ENCODE measurements at places on chromosomes 5 and 9.
A peak's percentile ranks its signal among the peaks of the same experiment; 100 is the strongest.

DNA sequence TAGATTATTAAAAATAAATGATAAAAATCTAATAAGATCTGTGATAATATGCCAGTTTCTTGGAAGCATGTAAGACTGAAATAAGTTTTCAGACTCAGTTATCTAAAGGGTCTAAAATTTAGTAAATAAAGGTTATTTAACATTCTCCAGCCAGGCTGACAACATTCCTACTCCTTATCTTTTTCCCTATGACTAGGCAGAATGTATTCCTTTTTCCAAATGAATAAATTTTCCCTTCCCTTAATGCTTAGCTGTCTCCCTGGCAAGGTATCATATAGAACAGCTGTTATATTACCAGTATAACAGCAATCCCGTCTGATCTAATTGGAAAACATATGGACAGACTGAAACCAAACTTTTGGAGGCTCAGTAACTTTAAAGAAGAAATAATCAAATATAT, 13.0 kb downstream of the MEGF9 start:
- no peak for DNase-seq

GRCh38 chr5:7015586-7016256, 302.5 kb downstream of the TENT4A start:
- DNase-seq: no peak

DNA sequence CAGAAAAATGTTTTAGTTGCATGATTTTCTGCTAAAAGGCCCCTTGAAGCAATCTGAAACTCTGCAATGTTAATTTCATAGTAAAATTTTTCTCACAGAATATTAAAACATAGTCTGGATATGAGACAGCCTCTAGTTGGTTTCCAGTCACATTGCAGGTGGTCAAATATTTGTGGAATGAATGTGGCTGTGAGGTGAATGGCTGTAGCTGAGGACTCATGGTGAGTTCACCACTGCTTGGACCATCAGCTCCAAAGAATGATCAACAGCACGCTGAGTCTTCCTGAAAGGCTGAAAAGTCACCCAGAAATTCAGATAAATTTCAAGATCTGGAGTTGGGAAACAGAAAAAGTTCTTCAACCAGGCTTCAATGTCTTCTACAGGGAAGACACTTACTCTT, 79.8 kb downstream of the MAT2B start:
- DNase-seq: no peak

GRCh38 chr5:9799606-9800005, 169.5 kb upstream of the TAS2R1 start:
- no peak for DNase-seq

DNA sequence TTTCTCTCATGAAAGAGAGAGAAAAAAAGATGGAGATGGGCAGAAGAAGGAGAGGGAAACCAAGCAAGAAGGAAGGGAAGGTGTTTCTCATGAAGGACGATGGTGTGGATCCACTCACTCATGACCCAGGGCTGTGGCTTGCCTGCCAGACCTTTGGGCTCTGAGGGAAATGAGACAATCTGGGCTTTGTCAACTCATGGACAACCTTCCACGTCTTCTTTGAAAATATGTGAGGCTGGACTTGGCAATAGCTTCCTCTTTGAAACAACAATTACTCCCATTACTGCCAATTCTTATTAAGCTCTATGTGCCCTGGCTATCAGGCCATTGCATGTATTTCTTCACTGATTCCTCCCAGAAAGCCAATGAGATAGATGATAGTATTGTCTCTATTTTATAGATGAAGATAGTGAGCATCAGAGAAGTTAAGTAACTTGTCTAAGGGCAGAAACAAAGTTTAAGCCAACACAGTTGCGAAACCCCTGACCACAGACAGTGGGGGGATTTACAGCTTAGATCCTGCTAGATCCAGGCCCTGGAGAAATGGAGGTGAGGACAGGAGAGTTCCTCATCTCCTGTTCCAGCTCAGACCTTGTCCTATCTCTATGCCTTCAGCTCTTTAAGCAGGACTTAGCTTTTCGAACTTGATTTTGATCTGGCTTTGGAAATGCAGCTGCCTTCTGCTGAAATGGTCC, 132.4 kb downstream of the GCNT1 start:
- DNase-seq: no peak

DNA sequence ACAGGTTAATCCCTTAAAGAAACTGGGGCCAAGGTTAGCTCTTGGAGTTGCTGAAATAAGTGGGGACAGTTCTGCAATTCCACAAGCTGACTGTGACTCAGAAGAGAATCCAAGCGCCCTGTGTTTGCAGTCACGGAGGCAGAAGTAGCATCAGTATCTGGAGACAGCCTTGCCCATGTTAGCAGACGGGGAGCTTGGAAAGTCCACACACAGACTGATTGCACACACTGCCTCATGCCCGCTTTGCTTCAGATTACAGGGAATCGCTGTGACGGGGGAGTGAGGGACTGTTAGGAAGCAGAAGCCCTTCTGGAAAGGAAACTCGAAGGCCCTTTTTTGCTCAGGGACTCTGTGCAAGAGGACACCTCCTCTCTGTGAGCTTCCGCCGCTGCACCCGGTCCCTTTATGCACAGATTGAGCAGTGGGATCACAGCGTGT, 30.9 kb upstream of the PPP1R26 start:
- DNase-seq: peak; percentile 35

GRCh38 chr5:132072070-132072469, 1.5 kb upstream of the CSF2 start:
- DNase-seq: no peak

DNA sequence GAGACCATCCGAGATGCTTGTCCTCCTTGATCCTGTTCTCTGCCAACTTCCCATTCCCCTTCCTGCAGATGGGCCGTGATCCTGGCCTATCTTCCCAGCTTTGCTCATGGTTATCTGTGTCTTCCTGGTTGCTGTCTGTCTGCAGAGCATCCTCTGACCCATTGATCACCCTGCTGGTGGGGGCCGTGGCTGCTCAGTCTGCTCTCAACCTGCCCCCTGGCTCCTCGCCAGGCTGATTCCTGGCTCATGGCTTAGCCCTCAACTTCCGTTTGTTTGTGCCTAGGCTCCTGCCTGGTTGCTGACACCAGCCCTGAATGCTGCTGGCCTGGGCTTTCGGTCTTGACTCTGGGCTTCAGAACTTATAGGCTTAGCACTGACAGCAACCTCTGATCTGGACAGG, 67.1 kb upstream of the SMIM15 start:
- no peak for DNase-seq

GRCh38 chr5:6633469-6634245, 417 bp downstream of the SRD5A1 start:
- DNase-seq: no peak

GRCh38 chr9:133529457-133529856, 4.7 kb upstream of the MYMK start:
- DNase-seq: no peak

DNA sequence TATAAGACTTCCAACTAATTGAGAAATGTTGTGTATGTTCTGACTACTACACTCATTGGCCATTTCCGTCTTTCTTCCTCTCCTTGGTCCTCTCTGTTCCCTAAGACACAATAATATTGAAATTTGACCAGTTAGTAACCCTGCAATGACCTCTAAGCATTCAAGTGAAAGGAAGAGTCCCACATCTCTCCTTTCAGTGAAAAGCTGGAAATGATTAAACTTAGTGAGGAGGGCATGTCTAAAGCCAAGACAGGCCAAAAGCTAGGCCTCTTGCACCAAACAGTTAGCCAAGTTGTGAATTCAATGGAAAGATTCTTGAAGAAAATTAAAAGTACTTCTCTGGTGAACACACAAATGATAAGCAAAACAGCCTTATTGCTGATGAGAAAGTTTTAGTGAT, 122.5 kb downstream of the PRR16 start:
- DNase-seq: no peak

GRCh38 chr9:110710420-110710819, 41.8 kb downstream of the MUSK start:
- DNase-seq: no peak

DNA sequence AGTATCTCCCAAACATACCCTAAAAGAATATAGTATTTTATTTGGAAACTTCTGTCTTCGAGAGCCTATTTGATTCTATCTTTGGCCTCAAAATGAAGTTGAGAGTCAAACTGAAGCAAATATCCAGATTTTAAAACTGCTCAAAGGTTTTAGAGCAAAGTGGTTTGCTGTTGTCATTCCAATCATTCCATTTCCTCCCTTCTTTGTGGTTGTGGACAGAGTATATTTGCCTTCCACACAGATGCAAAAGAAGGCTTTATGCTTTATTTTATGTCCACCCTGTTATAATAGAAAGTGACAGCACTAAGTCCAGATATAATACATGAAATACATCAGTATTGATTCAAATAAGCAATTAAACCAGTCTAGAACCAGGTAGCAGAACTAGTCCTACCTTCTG, 12.4 kb downstream of the GZMK start:
- no peak for DNase-seq

DNA sequence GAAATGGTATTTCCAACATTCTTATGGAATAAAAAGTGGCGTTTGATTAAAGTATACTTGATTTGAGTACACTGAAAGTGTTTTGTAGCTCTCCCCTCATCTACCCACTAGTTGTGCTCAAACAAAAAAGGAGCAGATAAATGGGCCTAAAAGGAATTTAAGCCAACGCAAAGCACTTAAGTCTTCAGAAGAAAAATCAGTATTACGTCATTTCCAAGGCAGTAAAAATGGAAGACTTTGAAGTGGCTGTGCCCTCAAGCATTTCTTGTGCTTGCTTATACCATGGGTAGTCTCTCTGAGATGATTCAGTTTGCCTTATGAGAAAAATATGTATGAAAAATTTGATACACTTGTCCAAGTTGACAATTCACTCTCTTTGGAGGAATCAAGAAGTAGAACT, 279.9 kb upstream of the CD180 start:
- no peak for DNase-seq

- peak; percentile 14 for DNase-seq
Observed at GRCh38 chr5:66680221-66680620, 84.0 kb downstream of the MAST4 start.

DNA sequence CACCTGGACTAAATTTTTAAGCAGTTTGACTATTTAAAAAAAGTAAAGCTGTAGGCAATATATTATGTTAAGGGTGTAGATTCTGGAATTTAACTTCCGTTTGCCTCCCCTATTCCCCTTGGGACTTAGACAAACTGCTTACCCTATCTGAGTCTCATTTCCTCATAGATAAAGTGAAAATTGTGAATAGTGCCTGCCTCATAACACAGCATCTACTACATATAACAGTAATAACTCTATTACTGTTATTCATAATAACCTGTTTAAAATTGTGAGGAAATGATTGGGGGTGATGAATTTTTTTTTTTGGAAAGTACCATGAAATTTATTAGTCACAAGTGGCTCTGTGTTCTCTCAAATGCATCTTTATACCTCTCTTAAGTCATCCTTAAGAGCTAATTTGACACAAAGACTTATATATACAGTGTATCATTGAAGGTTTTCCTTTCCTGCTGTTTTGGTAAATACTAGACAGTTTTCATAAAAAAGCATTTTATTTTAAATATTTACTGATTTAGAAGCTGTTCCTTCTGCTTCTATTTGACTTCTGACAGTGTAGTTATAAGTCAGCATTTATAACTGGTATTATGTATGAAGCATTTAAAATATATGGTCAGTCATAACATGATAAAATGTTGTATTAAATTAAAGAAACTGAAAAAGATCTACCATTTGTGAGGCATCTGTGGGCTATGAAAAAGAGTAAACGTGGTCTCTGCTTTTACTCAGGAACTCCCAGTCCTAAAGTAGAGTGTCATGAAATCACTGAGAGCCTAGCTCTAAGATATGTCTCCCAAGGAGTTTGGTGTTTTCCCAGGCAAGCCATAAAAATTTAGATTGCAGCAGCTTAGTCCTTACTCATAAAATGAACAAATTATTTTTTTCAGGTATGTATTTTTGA, 46.4 kb downstream of the MCCC2 start:
- no peak for DNase-seq

DNA sequence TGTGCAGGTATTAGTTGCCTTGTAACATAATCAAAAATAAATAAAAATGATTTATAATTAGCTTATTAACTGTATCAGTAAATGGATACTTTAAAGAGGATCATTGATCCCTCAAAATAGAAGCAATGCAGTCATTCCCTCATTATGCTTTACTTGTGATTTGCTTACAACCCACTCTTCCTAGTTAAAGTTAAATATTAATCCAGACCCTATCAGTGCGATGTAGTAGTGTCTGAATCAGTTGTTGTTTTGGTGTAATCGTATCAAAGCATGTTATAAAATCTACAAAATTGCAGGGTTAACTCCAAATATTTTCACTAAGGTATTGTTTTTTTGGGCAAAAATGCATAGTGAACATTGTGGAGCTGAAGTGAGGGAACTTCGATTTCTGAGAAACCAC, 17.6 kb downstream of the TENT4A start:
- no peak for DNase-seq
